Prostate gland (tissue), 2 donors: ENCODE measurements at places on chromosomes 4 and X.

DNA sequence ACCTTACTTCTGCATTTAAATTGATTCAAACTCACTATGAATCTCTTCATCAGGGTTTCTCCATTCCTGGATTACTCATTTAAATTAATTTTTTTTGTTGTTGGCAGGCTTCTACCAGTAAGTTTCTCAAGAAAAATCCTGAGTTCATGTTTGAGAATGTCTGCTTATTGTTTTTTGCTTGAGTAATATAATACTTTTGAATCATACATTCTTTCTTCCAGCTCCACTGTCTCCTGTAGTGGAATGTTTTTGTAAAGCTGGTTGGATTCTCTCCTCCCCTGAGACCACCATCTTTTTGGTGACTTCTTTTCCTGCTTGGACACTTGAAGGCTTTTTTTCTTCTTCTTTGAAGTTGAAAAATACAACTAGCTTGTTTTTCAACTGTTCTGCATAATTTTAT, 4.3 kb upstream of the MID1IP1 start:
- DNase-seq: no peak

DNA sequence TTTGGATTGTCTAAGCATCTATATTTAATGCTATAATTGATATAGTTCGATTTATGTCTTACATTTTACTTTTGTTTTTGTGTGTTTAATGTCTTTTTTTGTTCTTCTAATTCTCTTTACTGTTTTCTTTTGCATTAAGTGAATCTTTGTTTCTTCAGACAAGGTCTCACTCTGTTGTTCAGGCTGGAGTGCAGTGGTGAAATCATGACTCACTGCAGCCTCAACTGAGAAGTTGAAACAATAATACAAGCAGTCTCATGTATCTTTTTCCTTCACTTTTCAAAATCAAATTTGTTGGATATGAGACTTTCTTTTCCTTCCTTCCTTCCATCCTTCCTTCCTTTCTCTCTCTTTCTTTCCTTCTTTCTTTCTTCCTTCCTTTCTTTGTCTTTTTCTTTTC, 1401.6 kb downstream of the ADGRL3 start:
- DNase-seq: no peak

DNA sequence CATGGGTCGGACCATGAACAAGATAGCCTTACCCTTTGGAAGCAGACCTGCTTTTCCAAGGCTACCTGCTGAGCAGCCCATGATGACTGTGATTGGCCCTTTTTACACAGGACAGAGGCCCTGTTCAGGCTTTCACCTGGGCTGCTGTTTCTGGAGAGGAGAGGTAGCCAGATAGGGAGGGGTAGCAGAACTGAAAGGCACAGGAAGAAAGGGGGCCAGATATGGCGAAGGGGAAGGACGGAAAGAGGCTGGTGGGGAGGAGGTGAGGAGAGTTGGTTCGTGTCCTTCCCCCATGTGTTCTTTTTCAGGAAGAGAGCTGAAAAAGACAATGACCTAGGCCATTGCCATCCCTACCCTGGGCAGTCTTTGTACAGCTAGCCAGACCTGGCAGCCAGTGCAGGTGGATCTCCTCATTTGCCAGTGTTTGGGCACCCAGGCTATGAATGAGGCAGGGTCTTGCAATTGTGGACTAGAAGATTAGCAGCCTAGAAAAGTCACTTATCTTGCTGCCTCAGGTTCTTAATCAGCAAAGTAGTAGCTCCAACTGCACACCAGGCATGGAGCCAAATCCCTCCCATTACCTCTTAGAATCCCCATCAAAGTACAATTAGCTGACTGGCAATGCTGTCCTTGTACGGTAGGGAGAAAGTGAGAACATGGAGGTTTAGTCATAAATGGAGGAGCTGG, 139.6 kb downstream of the AMMECR1 start:
- no peak for DNase-seq

- no peak for DNase-seq
Observed at GRCh38 chrX:69510137-69510715, 6.1 kb downstream of the NALF2 start.

GRCh38 chr4:91113130-91113706, 986.0 kb downstream of the CCSER1 start:
- no peak for DNase-seq

GRCh38 chr4:70932984-70933383, 30.8 kb downstream of the MOB1B start:
- DNase-seq: no peak

DNA sequence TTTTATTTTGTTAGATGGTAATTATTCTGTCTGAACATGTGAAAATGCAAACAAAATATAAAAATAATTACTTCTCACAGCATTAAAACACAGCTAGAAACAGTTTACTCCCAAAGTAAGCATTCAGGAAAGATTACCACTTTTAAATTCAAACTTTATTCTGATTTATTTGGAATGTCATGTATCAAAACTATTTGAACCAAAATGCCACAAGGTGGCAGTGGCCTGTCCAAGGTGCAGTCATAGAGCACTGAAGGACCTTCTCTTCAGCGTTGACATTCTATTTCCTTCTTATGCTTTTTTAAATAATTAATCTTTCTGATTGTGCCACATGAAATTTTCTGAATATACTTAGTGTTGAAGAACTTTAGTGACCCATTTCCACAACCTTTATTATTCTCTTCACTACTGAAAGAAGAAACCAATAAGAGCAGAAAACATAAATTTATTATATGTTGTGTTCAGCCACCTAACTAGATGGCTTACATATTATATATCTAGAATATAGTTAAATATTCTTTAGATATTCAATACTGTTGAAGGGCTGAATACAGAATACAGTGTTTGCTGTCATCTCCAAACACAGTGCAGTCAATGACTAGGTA, 283.6 kb downstream of the CFAP299 start:
- no peak for DNase-seq

- no peak for DNase-seq
Observed at GRCh38 chr4:165793236-165793635, 79.8 kb upstream of the TLL1 start.

DNA sequence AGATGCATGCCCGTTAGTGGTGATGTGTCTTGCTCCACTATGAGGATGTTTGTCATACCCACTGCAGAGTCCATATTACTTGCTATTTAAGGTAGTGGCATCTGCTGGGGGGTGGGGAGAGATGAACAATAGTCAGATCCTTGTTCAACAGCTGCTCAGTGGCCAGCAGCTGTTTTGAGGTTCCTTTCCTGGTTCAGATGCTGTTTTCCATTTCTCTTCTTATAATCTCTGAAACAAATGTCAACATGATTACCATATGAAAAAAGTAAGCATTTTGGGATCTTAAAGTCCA, 1567.9 kb upstream of the TENM3 start:
- no peak for DNase-seq

- DNase-seq: no peak
Observed at GRCh38 chr4:19941434-19941833, 310.3 kb upstream of the SLIT2 start.

DNA sequence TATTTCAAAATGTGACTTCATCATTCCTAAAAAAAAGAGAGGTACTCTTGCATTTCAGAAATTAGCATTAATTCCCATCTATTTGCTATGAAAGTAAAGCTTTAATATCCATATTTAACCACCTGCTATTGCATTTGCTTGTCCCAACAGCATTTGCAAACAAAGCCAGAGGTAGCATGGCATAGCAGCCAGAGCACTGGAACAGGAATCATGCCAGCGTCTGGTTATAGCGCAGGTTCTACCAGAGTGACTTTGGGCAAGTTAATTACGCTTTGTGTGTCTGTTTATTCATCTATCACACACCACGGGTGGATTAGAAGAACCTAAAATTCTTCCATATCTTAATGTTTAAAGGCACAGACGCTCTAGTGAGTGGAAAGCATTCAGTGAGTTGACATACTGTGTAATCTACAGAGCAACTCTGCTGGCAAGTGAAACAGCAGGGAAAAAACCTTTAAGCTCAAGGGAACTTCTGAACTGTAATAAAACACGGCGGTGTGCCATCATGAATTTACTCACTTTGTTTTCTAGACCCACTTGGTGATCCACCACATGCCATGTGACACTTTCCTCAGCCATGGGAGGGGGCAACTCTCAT, 76.6 kb upstream of the QRFPR start:
- no peak for DNase-seq

DNA sequence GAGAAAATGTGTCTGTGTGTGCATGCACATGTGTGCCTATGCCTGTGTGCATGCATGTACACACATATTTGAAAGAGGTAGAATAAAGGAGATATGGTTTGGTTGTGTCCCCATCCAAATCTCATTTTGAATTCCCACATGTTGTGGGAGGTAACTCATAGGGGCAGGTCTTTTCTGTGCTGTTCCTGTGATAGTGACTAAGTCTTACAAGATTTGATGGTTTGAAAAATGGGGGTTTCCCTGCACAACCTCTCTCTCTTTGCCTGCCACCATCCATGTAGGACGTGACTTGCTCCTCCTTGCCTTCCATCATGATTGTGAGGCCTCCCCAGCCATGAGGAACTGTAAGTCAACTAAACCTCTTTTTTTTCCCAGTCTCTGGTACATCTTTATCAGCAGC, 87.2 kb downstream of the PRDM5 start:
- DNase-seq: no peak
